ENCODE measurements at places on chromosomes 12 and 14. TPM values are rescaled to one million over a fixed set of nuclear protein-coding genes. Genes with fewer than 3 reads are reported as not detected.

GRCh38 chr14:100495917-100496316 lies 91.3 kb downstream of the BEGAIN start:
- no peak for DNase-seq

DNA sequence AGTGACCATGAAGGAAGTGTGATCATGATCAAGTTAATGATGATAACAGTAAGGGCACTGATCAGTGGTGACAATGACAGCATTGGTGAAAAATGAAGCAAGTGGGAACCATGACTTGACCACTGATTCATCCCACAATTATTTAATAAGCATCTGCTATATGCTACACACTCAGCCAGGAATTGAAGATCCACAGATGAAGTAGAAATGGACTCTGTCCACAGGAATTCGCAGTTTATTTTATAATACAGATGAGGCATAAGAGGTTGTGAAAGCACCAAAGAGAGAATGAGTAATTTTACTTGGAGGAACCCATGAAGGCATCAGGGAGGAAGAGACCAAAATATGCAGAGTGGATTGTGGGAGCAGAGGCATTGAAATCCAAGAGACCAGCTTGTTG lies 33.8 kb upstream of the SMUG1 start:
- no peak for DNase-seq

- no peak for DNase-seq
Measured at GRCh38 chr12:89507015-89507824, 17.4 kb downstream of the GALNT4 start.

DNA sequence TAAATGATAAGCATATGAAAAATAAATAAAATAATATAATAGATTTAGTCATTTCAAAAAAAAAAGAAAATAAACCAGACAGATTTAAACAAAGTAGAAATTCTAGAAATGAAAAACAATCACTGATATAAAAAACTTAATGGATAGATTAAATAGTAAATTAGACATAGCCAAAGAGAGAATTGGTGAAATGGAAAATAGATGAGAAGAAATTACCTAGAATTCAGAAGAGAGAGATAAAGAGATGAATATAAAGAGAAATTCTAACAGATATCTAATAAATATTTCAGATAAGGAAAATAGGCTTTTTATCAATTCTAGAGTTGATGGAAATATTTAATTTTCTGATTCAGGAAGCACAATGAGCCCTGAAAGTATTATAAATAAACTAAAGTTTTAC lies 123.1 kb downstream of the PRIMA1 start:
- DNase-seq, result no peak

TAS2R9 gene
- not detected for total RNA-seq

KCNC2 gene
- not detected for total RNA-seq

P2RX7 gene
- total RNA-seq, result 0.65 TPM
